ENCODE measurements at places on chromosomes 5 and 9.

DNA sequence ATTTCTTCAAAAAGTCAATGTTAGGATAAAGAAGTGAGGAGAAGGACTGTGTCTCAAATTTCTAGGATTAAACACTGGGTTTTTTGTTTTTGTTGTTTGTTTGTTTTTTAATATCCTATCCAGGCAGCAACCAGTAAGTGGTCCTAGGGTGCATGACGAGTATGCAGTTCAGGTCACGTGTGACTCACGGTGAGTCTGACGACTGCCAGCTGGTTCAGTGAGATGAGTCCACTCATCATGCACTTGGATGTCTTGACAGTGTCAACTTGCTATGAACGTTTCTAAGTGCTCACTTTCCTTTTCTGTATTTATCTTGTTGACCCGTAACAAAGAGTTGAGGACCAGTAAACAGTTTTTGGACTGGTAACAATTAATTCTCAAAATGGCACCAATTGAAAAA lies 32.7 kb downstream of the ATG10 start:
- no peak for DNase-seq

DNA sequence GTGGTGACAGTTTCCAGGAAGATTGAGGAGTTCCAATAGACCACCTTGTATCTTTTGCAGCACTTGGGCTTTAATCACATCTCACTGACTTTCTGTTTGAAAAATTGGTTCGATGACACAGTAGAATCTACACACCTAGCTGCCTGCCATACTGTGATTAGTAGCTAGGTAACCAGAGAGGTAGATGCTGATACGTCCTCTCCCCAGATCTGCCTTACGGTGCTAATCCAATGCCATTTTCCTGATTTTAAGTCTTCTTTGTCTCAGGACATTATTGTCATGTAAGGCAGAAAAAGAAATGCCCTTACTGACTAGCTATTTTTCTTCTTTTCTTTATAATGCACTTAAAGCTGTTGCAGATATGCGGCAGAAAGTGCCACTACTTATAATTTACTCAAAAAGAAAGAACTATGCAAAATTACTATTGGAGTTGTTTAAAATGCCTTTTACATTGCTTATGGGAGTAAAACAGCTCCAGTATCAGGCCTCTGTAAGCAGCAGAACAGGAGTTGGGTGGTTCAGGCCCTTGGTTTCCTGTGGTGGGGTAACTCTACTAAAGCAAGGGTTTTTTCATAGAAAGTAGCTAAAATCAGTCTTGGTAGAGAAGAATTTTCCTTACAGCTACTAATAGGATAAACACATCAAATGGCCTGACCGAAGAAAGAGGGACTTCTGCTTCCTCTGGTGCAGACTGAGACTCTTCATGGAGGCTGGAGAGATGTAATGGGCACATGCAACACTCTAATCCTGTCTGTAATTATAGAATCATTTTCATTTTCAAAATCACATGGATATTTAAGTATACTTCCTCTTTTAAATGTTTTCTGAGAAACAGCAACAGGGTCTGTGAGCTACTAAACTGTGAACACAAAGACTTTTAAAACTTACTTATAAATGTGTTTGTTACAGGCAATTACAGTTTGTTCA lies 177.2 kb downstream of the MAPKAP1 start:
- no peak for DNase-seq

- DNase-seq = no peak
Measured at GRCh38 chr9:89640361-89640760, 35.5 kb downstream of the GADD45G start.

- no peak for DNase-seq
Measured at GRCh38 chr5:57302643-57303042, 128.8 kb downstream of the GPBP1 start.

- DNase-seq = no peak
Measured at GRCh38 chr9:111068383-111068730, 30.1 kb upstream of the LPAR1 start.

DNA sequence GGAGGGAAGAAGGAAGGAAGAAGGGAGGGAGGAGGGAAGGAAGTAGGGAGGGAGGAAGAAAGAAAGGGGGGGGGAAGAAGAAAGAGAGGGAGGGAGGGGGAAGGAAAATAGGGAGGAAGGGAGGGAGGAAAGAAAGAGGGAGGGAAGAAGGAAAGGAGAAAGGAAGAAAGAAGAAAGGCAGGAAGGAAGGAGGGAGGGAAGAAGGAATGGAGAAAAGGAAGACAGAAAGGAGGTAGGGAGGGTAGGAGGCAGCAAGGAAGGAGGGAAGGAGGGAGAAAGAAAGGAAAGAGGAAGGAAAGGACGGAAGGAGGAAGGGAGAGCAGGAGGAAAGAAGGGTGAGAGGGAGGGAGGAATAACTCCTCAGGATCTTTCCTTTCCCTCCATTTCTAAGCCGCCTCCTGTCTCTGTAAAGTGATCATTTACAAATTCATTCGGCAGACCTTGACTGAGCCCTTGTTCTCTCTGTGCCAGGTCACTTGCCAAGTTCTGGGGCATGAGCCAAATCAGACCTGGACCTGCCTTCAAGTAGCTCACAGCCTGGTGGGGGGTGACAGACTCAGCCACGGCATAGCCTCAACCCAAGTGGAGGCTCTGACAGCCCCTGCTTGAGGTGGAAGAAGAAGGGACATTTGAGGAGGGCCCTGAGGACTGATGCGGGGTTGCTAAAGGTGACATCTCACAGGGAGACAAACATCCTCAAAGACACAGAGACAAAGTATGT lies 69.0 kb upstream of the HRH2 start:
- no peak for DNase-seq

DNA sequence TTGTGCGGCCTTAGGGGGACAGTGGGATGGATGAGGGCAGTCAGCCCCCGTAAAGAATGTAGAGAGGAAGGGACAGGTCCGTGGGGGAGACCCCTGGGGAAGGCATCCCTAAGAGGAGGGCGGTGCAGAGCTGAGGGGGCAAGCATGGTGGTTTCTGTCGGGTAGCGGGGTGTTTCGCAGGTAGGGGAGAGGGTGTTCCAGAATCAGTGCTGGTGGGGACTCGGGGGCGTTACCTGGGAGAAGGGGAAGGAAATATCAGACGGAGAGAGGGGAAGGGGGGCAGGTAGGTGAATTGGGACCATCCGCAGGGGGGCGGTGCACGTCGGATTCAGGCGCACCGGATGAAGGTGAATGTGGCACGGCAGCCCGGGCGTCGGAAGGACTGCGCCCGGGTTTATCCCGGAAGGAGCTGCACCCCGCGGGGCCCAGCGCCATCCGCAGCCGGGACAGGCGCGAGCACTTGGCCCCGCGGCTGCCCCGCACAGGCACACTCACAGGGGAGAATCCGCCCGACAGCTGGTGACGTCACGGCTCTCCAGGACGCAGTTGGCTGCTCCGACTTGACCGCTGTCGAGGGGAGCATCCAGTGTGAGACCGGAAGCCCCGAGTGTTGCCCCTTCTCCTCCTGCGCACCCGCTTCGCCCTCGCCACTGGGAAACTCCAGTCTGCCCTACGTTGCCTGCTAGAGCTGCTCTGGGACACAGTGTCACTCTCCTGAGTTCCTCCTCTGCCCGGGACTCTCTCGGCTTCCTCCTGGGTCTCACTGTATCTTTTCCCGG lies 1.3 kb downstream of the CD72 start:
- peak; percentile 66 for DNase-seq

GRCh38 chr5:131671994-131672655 lies 37.1 kb upstream of the RAPGEF6 start:
- DNase-seq = no peak

Data from CD4-positive, alpha-beta T cell treated with Interleukin-2 at 100 ng/mL for 4 hours (primary cell).